ENCODE measurements at places on chromosomes 13 and 19. TPM values are rescaled to one million over a fixed set of nuclear protein-coding genes. Genes with fewer than 3 reads are reported as not detected.

ZNF175 gene
- 10.4 TPM for polyA plus RNA-seq

- no peak for DNase-seq
Measured at GRCh38 chr13:100636004-100636403, 38.6 kb downstream of the TMTC4 start.

- DNase-seq = no peak
Measured at GRCh38 chr13:100108913-100109507, 20.1 kb downstream of the PCCA start.

DNA sequence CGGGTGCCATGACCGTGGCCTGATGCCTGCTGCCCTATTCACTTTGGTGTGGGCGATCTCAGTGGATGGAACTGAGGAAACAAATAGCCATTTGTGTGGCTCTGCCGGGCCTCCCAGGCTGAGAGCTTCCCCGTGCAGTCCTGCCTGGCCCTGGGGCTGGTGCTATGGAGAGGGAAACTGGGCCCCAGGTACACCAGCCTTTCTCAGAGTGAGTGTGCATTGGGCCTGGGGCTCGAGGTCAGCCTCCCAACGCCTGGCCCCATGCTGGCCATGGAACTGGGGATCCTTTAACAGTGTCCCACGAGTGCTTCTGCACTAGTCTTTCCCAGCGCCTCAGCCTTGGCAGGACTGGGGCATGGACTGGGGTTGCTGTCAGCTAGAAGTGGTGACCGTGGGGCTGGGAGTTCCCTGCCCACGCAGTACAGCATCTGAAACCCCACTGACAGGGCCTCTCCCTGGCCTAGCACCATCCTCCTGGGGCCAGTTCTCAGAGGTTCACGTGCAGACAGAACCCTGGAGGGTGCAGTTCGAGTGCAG is 10.5 kb downstream of the PLEKHF1 start:
- DNase-seq = no peak

- no peak for DNase-seq
Measured at GRCh38 chr19:2732883-2733282, 6.9 kb downstream of the SLC39A3 start.

DNA sequence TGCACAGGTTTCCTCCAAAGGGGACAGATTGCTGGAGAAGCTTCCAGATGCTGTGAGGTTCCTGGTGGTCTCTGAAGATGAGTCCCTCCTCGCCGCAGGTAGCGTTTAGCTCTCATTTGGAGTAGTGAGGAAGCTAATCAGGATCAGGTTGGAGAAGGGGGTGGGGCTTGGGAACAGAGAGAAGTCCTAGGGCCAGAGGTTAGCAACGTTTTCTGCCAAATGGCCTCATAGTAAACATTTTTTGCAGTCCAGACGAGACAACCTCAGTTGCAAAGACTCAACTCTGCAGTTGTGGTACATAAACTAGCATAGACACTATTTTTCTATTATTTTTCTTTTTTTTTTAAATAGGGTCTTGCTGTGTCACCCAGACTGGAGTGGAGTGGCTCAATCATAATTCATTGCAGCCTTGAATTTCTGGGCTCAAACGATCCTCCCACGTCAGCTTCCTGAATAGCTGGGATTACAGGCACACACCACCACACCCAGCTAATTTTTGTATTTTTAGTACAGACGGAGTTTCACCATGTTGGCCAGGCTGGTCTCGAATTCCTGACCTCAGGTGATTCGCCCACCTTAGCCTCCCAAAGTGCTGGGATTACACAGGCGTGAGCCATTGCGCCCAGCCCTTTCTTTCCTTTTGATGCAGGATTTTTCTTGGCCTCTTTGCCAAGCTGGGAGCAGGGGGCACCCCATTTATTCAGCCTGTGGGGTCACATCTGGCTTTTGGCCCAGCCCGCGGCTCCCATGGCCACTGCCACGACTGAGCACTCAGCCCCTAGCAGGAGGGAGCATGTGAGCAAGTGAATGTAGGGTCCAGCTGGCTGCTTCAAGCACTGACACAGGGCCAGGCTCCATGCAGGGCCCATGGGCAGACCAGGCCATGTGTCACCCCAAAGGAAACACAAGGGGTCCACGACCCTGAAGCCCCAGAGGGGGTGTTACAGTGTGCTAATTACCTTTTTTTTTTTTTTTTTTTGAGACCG is 34.4 kb upstream of the SIN3B start:
- no peak for DNase-seq

GRCh38 chr19:570937-571565 is 1.3 kb upstream of the BSG start:
- peak; percentile 39 for DNase-seq

DNA sequence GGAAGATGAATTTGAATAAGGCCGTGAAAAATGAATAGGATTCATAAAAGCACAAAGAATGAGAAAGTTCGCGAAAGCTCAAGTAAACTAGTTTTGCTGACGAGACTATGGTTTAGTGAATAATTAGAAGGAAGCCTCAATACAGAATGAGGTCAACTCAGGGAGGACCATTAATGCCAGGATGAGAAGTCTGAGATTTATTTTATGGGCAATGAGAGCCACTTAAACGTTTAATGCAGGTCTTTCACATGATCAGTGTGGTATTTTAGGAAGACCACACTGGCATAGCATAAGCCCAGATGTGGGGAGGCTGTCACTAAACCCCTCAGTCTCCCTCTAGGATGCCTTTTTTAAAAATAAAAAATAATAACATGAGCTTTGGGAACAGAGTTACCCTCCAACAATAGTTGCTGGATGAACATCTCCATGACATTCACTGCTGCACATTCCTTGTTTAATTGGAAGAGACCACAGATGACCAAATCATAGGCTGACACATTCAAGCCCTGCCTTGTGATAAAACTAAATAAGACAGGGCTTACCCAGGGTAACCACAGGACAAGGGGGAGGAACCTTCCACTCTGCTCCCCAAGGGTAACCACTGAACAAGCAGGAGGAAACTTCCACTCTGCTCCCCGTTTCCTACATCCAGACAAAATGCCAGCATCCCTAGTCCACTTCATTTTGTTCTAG is 43.6 kb upstream of the LSM14A start:
- no peak for DNase-seq

- DNase-seq = no peak
Measured at GRCh38 chr13:114038211-114038613, 64.3 kb upstream of the C13orf46 start.

DNA sequence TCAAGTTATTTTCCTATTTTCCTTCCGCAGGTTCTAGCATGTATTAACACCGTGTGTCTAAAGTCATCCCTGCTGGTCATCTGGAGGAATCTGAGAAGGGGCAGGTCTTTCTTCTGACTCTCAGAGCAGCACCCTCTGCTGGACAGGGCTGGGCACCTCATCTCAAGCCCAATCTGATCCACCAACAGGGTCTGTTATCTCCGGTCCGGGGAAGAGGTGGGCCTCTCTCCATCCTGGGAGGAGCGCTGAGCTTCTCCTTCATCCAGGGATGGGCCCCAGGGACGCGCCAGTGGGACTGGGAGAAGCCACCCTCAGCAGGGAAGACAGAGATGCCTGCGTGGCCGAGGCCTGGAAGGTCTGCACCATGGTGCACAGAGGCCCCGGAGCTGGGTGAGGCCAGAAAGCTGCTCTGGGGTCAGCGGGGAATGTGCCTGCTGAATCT is 26.0 kb upstream of the ZNF331 start:
- peak; percentile 69 for DNase-seq

DNA sequence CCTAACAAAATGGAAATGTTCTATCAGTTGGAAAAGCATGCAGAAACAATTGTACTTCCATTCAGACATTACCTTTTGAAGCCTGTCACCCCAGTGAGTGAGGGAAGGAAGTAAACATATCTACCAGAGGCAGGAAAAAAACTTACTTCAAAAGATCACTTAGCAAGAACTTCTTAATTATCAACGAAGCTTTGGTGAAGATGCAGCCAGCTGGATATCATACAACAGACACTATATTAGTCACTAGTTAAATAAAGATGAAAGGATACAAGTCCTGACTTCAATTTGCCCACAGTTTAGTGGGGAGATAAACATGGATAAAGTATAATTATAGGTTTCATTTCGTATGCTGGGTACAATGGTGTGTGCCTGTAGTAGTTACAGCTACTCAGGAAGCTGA is 148.8 kb downstream of the TNFRSF19 start:
- DNase-seq = no peak

DNA sequence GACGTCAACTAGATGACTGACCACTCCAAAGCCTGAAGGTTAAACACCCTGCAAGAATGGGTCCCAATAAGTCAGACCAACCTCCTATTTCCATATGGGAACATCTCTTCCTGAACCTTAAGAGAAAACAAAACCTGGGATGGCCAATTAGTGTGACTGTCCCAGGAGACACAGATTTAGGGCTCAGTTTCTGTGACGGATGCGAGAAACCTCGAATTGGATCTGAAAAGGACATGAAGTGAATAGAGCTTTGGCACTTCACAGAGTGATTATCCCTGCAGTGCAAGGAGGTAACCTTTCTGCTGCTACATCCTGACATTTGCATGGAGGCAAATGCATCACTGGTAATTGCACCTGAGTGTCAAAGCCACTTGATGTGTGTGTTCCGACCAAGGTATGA is 442.2 kb upstream of the KLF12 start:
- DNase-seq = no peak

DNA sequence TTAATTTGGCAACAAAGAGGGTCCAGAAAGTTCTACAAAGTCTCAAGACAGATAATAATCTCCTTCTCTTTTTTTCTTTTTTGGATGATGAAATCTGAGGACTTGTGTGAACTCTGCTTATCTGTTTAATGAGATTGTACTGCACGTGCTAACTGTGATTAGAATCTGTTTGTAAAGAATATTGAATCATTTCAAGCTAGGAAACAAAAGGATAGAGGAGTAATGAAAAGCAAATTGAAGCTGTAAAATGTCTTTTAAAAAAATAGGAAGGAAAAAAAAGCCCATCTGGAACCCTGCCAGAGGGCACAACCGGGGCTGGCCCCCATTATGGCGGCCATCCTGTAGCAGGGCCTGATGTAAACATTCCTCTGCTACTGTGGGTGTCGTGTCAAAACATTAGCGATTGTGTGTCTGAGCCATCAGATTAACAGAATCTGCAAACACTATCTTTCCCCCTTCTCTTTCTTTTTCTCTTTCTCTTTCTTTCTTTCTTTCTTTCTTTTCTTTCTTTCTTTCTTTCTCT is 83.0 kb downstream of the FLT1 start:
- no peak for DNase-seq

Data from large intestine (tissue), 12 donors.